A172 (cell line): ENCODE measurements at places on chromosomes 12 and 14. TPM values are rescaled to one million over a fixed set of nuclear protein-coding genes. Genes with fewer than 3 reads are reported as not detected.

LRFN5 gene
- total RNA-seq: not detected in 2 replicates

DNA sequence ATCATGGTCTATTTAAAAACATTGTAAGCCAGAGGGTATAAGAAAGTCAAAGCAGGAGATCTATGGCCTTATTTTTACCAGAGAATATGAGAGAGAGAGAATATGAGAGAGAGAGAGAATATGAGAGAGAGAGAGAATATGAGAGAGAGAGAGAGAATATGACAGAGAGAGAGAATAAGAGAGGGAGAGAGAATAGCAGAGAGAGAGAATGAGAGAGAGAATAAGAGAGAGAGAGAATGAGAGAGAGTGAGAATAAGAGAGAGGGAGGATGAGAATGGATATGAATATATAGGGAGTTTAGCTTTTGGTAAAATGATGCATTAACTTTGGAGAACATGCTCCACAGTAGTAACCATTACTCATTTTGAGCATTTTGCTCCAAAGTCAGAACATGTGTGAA, 48.0 kb upstream of the ALG10B start:
- DNase-seq: no peak

- no peak for DNase-seq
These were observed 23.7 kb downstream of the VDR start for GRCh38 chr12:47881051-47881450.

GRCh38 chr12:104365921-104366410, 62.4 kb downstream of the EID3 start:
- no peak for DNase-seq

GRCh38 chr14:50961605-50962221, 17.4 kb upstream of the PYGL start:
- DNase-seq: peak; percentile 90

GRCh38 chr14:24279301-24280186, 8.1 kb upstream of the RABGGTA start:
- DNase-seq: no peak

ZNF385A gene
- total RNA-seq: 1.3 and 5.3 TPM in 2 replicates

DNA sequence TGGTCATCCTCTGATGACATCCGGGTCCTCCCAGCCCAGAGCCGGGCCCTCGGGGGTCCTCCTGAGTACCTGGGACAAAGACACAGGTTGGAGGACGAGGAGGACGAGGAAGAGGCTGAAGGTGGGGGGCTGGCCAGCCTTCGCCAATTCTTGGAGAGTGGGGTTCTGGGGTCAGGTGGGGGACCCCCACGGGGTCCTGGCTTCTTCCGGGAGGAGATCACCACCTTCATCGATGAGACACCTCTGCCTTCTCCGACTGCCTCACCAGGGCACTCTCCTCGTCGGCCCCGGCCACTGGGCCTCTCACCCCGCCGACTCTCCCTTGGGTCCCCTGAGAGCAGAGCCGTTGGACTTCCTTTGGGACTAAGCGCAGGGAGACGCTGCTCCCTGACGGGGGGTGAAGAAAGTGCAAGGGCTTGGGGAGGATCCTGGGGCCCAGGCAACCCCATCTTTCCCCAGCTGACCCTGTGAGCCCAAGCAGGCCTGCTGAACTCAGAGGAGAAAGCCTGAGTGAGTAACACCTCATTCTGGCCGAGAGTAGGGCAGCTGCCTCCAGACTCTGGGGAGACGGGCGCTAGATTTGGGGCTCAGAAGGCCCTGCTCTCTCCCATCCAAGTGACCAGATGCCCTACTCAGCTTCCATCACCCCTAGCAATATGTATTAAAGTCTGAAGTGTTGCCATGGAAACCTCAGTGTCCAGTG, 1.3 kb upstream of the P3H3 start:
- no peak for DNase-seq

- no peak for DNase-seq
These were observed 11.1 kb upstream of the DAO start for GRCh38 chr12:108868781-108869180.

DNA sequence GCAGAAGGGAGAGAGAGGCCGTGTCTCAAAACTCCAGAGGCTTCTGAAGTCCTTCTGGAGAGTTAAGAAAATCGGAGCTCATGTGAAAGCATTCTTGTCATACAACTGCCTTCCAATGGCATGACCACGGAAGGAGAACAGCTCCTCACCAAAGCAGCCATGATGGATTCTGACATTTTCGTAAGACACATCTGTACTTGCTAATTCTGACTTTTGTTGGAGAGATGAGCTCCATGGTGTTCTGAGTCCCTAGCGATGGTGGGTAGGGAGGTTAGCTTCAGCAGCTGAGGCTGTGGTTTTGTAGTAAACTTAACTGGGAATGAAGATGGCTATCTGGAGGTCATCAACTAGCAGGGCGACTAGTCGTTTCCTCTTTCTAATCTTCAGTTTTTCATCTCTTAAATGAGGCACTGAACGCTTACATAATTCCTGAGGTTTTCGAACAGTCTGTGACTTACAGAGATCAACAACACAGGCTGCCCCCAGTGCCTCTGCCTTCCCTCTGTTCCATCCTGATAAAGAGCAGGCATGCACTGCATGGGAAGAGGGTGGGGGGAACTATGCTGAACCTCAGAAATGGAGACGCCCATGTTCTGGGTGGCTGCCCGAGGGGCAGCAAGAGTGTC, 28.6 kb upstream of the DICER1 start:
- no peak for DNase-seq

- DNase-seq: no peak
These were observed 3.5 kb downstream of the HMGA2 start for GRCh38 chr12:65827827-65828231.

IAPP gene
- not detected in 2 replicates for total RNA-seq

DNA sequence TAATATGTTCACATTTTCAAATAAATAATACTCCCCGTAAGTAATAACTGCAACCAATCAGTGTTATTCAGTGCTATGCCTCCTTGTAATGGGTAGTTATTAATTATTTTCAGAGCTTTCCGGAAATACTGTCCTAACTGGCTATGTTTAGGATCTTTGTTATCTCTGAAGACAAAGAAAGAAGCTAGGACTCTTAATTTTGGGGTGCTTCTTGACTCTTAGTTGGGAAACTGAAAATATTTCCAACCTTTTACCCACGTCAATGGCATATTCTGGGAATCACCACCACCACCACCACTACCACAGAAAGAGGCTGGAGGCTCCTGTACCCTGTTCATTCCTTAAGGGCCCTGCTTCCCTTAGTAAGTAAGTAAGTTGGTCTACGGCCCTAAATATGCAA, 39.1 kb downstream of the RAD52 start:
- no peak for DNase-seq

DNA sequence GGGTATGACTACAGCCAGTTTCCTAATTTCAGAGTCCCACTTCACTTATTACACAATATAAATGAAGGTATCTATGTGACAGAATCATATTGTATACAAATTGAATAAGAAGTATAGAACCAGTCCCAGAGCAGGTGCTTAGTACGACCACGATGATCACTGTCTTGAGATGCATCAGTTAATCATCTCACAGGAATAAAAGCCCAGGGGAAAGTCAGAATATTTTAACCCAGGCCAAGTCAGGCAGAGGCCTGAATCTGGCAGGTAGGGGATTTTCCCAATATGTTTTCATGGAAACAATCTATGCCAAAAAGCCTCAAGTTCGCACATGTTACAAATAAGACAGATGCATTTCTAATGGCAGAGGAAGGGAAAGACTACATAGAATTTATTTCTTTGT, 758.4 kb downstream of the BCL11B start:
- no peak for DNase-seq

DNA sequence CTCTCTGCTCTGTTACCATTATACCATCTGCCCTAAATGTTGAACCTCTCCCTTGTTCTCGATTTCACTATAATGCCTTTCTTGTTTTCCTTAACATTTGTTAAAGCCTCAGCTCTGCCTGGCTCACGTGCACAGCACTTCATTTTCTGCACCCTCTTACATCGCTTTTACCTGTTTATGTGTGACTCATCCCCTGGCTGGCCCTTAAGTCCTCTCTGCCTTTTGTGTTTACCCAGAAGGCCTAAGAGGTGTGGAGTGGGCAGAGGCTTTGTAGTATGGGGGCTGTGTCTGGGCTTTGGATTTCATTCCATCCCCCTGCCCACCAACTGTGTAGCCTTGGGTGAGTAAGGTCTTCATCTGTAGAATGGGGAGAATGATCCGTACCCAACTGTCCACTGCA, 36.5 kb downstream of the UBE3B start:
- no peak for DNase-seq

IL23A gene
- 1.8 TPM in 1 of 2 replicates, not detected in the other for total RNA-seq

- no peak for DNase-seq
These were observed 12.4 kb upstream of the ACOT1 start for GRCh38 chr14:73524493-73524892.

DNA sequence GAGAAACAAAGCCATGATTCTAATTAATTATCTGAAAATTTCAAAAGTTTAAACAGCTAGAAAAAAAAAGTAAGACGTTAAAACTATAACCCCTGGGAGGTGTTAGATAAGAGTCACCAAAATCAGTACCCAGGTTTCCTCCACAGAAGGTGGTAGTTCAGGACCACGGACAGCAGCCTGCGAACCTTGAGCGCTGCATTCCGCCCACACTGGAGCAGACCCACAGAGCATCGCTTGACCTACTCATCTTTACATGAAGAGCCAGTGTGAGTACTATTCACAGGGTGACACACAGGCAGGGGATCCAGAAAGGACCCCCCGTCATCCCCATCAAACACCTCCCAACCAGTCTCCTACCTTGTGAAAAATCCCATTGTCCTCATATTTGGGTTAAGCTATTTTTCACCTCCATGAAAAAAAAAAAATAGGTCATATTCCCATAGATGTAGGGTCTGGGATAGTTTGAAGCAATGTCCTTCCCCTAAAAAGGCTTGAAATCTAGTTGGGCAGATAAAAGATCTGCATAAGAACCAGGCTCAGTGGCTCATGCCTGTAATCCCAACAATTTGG, 8.8 kb upstream of the CHGA start:
- peak; percentile 21 for DNase-seq

OTOGL gene
- 0.22 and 0.67 TPM in 2 replicates for total RNA-seq

GRCh38 chr12:132084621-132085290, 59.4 kb downstream of the DDX51 start:
- peak; percentile 19 for DNase-seq

FLVCR2 gene
- 0.59 and 0.65 TPM in 2 replicates for total RNA-seq

- DNase-seq: no peak
These were observed 346 bp downstream of the SLC7A8 start for GRCh38 chr14:23183158-23183470.

- no peak for DNase-seq
These were observed 43.3 kb downstream of the IQSEC3 start for GRCh38 chr12:109872-110271.

GRCh38 chr12:65302891-65303290, 24.4 kb downstream of the MSRB3 start:
- DNase-seq: no peak

SERPINA1 gene
- total RNA-seq: 0.78 and 1.2 TPM in 2 replicates

DNA sequence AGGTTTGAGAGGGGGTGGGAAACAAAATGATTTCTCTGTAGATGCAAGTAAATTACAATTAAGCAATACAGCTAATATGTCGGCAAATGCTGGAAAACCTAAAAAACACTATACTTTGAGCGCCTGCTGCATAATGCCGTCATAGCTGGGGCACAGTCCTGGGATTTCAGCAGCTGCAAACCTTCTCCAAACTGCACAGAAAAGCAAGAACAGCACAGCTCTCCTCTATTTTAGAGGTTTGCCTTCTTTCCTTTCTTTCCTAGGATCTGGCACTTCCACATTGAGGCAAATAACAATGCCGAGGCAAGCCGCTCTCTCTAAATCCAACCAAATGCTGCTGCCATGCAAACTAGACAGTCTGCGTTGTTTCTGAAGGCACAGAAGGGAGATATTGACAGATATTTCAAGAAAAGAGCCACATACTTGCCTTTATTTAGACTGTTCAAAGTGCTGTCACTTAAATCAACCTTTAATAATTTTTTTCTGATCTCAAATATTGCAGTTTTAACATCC, 287.1 kb upstream of the G2E3 start:
- DNase-seq: no peak

DNA sequence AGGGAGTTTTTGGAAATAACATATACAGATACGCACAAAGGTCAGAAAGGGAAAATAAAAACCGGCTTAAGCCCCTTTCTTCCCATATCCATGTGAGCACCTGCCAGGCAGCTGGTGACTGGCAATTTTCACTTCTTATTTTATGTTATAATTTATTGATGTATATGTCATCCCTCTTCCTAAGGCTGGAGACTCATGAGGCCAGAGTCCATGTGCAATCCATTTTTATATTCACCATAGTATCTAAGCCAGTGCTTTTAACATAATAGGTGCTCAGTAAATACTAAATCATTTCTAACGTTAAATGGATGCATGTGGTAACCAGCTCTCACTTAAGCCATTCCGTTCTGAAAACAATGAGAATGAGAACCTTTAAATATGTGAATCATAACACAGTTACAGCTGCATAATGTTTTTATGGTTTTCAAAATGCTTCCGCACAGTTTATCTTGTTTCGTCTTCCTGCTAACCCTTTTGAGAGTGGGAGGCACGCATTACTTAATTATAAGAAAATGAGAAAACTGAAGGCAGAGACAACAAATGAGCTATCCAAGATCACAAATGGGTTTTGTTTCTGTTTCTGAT, 178.3 kb downstream of the CACNA1C start:
- no peak for DNase-seq

GRCh38 chr12:61574339-61574738, 685.9 kb upstream of the USP15 start:
- peak; percentile 42 for DNase-seq

ALX1 gene
- not detected in 2 replicates for total RNA-seq

CDKL1 gene
- total RNA-seq: 0.07 and 0.24 TPM in 2 replicates

GRCh38 chr14:92924247-92924646, 1.3 kb downstream of the CHGA start:
- DNase-seq: no peak

LHX5 gene
- not detected in 2 replicates for total RNA-seq

DNA sequence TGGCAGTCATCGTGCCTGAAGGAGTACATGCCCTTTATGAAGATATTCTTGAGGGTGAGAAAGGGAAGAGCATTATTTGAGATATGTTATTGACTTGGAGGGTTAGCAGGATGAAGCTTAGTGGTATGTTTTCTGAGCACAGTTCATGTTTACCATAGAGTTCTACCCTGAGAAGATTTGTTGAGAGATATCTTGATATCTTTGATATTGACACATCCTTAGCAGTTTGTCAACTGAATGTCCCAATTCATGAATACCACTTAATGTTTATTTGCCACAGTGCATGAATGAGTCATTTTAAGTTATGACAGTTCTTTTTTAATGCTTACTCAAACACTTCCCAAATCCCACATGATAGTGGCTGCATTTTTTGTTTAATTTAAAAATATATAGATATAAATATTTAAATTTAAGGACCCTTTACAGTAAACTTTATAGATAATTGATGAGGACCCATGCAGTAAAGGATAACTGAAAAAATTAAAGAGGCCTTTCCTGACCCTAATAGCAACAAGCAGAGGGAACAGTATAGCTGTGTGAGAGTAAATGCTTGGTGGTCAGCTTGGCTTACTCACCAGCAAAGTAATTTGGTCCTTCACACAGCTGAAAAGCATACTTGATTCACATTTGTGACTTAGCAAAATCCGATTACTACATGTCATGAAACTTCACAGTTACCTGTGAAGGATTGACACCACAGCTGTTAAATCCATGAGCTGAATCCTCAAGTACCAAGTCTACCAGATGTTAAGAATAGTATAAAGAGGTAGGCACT, 25.8 kb downstream of the SLC39A9 start:
- no peak for DNase-seq
